ENCODE measurements at places on chromosomes 6 and 20.

- DNase-seq, result no peak
Measured at GRCh38 chr6:132612449-132613108, 11.5 kb downstream of the TAAR2 start.

DNA sequence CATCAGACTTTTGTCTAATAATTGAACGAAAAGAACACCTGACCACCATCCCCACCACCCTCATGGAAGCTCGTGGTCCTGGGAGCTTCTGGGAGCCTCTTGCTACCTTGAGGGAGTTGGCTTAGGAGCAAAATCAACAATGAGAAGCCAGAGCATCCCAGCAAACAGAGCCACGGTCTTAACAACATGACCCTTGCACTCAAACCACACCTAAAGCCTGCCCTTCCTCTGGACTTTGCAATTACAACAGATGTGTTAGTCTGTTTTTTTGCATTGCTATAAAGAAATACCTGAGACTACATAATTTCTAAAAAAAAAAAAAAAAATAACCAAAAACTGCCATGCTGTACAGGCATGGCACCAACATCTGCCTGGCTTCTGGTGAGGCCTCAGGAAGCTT is 9.5 kb upstream of the RBM24 start:
- DNase-seq, result no peak

- no peak for DNase-seq
Measured at GRCh38 chr6:64721865-64722264, 985.2 kb downstream of the EYS start.

- DNase-seq, result peak; percentile 51
Measured at GRCh38 chr20:815914-816606, 17.5 kb upstream of the FAM110A start.

- peak; percentile 22 for DNase-seq
Measured at GRCh38 chr6:121305957-121306607, 28.2 kb downstream of the TBC1D32 start.

GRCh38 chr20:16360668-16361067 is 212.6 kb downstream of the KIF16B start:
- no peak for DNase-seq

DNA sequence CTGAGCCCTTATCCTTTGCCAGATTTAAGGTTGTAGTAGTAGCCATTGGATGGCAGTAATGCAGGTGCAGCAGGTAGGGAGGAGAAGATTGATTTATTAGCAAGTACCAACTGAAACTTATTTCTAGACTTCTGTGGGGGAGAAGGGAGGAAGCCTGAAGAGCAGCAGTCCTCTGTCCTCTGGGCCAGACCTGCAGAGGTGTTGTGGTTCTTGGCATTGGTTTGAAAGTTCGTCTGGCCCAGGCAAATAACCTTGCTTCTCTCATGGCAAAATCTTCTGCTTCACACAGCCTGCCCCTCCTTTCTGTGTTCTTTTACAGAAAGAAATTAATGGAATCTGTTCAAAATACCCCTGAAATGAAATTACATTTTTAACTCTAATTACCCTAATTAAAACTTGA is 24.5 kb downstream of the RALY start:
- DNase-seq, result no peak

DNA sequence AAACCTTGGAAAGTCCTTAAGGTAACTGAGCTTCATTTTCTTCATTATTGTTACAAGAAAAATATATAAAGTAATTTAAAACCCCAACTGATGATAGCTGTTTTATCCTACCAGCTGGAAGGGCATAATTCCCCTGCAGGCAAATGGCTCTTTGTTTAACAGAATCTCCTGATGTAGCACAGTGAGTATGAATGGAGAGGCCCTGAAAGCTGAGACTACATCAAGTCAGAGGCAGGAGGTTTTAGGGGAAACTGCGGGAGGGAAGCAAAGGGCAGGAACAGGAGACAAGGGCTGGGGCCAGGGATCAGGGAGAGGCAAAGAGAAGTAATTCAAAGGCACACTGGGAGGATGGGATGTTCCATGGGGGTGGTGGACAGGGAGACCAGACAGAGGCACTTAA is 119.0 kb upstream of the LRFN2 start:
- DNase-seq, result no peak

DNA sequence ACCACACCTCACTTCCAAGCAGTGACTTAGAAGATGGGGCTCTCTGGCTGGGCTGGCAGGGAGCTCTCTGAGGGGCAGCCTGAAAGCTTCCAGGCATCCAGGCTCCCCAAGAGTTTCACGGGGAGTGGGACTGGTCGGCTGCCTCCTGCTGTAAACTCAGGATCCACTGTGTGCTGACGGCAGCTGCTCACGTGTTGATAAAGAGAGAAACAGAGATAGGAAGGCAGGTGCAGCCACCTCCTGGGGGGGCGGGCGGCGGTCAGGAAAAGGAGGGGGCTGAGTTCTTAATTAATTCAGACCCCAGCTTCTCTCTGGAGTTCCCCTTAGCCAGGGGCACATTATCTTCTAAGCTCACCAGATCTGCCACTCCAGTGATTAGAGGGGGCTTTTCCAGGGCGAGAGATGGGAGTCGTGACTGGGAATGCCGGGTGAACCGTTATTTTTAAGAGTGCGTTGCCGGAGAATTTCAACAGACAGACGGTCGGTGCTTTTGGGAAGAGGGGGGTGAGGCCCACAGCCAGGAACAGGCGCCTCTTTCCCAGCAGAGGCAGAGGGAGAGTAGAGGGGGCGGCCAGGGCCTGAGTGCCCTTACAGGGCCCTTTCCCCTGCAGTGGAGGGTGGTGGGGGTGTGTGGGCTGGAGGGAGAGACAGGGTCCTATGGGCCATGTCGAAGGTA is 70.9 kb downstream of the CD40 start:
- no peak for DNase-seq

DNA sequence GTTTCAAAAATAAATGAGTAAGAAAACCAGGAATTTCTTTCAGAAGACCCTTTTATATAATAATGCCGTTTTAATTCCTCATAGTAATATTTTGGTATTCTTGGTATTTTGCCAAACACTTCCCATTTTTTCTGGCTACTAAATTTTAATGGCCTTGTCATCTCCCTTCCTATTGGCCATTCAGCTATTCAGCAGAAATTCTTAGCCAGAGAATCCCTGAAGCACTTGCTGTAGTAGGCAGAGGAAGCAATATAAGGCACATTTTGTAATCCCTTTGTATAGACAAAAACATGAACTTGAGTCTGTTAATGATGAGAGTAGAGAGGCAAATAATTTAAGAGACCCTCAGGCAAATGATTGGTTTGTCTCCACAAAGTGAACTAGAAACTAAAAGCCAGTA is 118.4 kb upstream of the LAMP5 start:
- DNase-seq, result no peak

DNA sequence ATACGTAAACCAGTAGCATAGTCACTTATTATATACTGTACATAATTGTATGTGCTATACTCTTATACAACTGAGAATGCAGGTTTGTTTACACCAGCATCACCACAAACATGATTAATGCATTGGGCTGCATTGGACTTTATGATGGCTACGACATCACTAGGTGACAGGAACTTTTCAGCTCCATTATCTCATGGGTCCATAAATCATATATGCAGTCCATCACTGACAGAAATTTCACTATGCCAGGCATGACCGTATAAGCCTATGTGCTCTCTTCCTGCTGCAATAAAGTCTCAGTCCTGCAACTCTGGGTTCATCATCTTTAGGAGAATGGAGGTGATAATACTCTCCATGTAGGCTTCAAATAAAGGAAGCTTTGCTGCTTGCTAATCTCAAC is 45.4 kb downstream of the ALDH5A1 start:
- no peak for DNase-seq

GRCh38 chr20:21183722-21184121 is 57.8 kb downstream of the KIZ start:
- no peak for DNase-seq

DNA sequence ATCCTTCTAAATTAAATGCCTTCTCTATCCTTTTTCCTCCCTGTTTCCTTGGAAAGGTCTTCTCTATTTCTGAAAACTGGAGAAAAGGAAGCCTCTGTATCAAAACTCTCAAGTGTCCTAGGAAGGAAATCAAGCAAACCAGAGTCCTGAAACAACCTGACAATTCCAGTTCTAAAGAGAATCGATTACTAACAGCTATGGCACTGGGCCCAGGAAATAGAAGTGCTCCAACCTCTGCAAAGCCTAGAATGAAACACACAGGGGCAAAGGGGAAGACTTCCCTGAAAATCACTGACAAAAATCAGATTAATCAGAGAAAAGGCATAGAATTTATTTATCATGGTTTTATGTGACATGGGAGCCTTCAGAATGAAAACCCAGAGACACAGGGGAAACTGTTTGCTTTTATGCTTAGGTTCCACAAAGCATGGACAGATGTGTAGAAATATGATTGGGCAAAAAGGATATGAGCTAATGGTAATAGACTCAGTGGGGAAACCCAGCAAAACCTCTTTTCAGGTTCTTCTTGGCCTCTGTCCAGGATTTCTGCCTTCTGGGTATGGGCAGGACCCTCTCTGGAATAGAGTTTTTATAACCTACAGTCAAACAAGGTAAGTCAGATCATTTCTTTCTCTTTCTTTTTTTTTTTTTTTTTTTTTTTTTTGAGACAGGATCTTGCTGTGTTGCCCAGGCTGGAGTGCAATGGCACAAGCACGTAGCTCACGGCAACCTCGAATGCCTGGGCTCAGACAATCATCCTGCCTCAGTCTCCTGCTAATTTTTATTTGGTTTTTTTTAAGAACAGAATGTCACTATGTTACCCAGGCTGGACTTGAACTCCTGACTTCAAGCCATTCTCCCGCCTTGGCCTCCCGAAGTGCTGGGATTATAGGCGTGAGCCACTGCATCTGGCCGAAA is 91.7 kb downstream of the CD24 start:
- DNase-seq, result no peak

GRCh38 chr20:62142252-62143080 is 728 bp downstream of the PSMA7 start:
- peak; percentile 29 for DNase-seq

GRCh38 chr6:15493437-15494168 is 169.2 kb downstream of the DTNBP1 start:
- no peak for DNase-seq

DNA sequence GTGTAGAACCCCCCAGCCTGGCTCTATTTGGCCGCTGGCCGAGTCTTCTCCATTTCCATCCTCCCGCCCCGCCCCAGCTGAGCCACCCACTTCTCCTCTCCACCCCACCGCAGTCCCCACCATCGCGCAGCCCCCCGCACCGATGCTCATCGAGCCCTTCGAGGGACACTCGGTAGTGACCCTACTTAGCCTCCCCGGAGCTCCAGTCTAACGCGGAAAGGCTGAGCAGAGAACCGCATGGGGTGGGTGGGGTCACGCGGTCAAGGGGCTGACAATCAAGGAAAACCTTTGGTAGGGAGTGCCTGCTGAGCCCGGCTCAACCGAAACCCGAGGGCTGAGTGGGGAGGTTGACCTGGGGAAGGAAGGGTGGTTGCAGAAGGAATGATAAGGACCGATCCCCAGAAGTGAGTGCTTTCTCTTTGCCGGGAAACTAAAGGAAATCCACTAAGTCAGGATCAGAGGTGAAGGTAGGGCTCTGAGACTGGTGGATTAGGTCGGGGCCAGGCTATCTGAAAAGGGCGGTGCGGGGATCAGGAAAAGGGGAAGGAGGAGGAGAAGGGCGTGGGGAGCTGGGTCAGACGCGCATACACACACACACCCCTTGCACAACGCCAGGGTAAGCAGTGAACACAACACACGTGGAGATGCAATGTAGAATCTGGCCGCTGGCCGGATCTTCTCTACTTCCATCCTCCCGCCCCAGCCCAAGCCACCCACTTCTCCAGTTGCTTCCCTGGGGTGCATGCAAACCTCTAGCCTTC is 49.8 kb downstream of the CPXM1 start:
- DNase-seq, result peak; percentile 37

DNA sequence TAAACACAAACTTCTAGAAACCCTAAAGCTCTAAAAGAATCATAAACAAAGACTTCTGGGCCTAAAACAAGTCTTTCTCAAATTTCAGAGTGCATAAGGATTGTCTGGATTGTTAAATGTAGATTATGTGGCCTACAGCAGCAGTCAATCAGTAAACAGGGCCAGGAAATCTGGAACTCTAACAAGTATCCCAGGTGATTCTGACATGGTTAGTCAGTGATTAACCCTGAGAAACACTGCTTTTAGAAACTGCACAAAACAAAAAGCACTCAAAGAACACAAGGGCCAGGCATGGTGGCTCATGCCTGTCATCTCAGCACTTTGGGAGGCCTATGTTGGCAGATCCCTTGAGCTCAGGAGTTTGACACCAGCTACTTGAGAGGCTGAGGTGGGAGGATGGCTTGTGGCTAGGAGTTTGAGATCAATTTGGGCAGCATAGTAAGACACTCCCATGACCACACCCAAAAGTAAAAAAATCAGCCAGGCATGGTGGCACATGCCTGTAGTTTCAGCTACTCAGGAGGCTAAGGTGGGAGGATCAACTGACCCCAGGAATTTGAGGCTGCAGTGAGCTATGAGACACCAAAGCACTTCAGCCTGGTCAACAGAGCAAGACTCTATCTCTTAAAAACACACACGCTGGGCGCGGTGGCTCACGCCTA is 5.9 kb downstream of the MED20 start:
- no peak for DNase-seq

GRCh38 chr6:150165020-150165702 is 22.3 kb downstream of the PPP1R14C start:
- no peak for DNase-seq

- DNase-seq, result no peak
Measured at GRCh38 chr6:64428186-64428585, 792.6 kb downstream of the PHF3 start.

GRCh38 chr6:10736731-10737130 is 10.9 kb upstream of the TMEM14B start:
- DNase-seq, result no peak

DNA sequence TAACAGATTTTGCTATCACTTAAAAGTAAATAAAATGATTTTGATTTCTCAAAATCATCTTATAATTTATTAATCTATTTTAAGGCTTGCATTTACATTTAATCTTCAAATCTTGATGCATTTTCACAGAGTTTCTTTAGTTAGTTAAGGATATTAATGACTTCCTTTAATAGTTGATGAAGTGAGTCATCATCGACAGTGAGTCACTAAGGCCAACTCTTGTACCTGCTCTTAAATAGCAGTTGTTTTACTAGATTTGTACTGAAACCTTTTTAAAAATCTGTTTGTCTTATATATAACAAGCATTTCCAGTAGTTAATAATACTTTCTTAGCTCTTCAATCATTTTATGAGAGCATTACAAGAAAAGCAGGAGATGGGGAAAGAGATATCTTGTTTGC is 191.7 kb downstream of the ESR1 start:
- no peak for DNase-seq

GRCh38 chr20:37119356-37120036 is 23.7 kb upstream of the RBL1 start:
- peak; percentile 6 for DNase-seq

- DNase-seq, result no peak
Measured at GRCh38 chr6:44561832-44562665, 174.5 kb downstream of the CDC5L start.

- DNase-seq, result no peak
Measured at GRCh38 chr6:165204807-165205545, 104.4 kb downstream of the C6orf118 start.

DNA sequence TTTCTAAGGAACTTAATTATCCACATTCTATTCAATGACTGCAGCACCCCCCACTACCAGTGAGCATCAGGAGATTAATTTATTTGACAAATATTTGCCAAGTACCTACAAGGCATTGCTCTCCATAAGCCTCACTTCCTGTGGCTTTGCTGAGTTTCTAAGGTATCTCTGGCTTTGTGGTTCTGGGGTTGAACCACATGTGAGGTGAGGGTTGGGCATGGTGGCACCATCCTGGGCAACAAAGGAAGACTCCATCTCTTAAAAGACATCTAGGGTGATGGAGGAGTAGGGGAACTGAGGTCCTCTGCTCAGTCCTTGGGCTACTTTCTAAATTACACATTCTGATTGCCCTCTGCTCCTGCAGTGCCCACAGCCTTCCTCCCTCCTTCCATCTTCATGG is 25.5 kb upstream of the WFDC2 start:
- no peak for DNase-seq

- no peak for DNase-seq
Measured at GRCh38 chr20:10824750-10825500, 151.1 kb upstream of the JAG1 start.
